ENCODE measurements at places on chromosomes 6 and 20.

DNA sequence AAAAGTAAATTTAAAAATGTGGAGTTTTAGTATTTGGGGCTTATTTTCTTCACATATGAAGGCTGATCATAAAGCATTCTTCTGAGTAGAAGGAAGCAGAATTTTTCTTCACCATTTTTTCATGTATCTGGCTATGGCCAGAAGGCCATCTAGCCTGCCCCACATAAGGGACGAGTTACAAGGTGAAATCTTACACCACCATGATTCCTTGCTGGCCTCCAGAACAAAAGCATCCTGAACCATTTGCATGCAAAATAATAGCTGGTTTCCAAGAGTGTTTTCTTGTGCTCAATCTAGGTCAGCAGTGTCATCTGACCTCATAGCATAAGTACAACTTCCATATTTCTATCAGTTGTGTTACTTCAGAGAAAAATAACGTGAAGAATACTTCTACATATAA is 93.1 kb downstream of the BMP5 start:
- ATAC-seq = no peak

DNA sequence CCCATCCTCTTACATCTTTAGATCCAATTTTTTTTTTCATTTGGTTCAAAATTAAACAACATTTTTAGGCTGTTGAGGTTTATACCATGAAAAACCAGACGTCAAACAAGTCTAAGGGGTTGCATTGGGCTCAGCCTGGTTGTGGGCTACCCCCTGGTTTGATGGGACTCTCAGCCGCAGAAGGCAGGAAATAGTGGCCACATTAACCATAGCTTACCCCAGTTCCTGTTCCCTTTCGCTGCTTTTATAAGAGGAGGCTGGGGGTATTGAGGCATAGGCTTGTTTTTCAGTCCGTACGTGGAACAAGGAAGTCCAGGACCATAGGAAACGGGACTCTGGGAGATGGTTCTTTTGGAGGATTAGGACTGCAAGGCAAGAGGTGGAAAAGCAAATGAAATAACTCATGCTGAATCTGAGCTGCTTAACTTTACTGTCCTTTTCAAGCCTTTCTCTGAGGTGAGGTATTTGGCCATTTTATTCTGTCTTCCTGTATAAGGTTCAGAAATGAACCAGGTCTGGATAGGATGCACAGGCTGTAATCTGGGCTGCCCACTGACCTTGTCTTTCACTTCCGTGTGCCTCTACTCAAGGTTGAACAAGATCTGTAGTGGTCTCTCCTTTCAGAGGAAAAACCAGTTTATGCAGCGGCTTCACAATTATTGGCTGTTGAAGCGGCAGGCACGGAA is 7.7 kb downstream of the BRPF3 start:
- ATAC-seq = peak; percentile 77

GRCh38 chr6:130610303-130610702 is 216.9 kb upstream of the SMLR1 start:
- no peak for ATAC-seq

GRCh38 chr6:113122060-113122459 is 735.1 kb upstream of the MARCKS start:
- no peak for ATAC-seq

- ATAC-seq = no peak
Observed at GRCh38 chr6:30160785-30161531, at the start of gene TRIM10. TSS of gene TRIM10 (minus strand) at chr6:30161211. CDS start at chr6:30160858, 353 bp downstream.

DNA sequence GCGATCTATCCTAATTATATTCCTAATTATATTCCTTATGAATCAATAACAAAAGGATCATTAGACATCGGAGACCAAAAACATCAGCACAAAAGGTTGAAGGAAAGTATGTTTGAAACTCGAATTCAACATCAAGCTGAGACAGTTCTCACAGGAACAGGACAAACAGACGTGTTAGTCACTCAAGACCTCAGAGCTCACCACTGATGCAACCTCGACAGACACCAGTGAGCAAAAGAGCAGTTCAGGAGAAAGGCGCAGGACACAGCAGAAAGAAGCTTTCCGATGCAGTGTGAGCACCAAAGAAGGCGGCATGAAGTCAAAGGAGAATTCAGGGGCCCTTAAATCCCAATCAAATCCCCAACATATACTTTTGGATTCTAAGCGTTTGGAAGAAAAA is 6.3 kb upstream of the RAMACL start:
- no peak for ATAC-seq

- peak; percentile 24 for ATAC-seq
Observed at GRCh38 chr6:108872141-108872557, 23.9 kb downstream of the ARMC2 start.

DNA sequence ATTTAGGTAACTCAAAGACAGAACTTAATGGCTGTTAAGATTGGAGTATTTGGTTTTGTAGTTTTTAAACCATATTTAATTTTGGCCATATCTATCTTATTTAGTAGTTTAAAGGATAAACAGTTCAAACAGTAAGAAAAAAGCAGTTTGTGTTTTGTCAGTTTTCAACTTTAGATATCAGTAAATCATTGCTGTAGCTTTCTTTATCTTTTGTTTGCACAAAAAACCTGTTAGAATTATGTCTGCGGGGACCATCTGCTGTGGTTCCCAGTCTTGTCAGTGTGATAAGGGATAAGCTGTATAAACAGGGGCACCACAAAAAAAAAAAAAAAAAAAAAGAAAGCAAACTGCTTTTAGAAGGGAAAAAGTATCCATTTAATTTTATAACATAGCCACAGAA is 40.9 kb downstream of the CDKAL1 start:
- ATAC-seq = no peak

GRCh38 chr6:102582569-102582968 is 1189.1 kb downstream of the GRIK2 start:
- ATAC-seq = no peak

GRCh38 chr6:150806790-150807189 is 58.7 kb upstream of the MTHFD1L start:
- no peak for ATAC-seq

DNA sequence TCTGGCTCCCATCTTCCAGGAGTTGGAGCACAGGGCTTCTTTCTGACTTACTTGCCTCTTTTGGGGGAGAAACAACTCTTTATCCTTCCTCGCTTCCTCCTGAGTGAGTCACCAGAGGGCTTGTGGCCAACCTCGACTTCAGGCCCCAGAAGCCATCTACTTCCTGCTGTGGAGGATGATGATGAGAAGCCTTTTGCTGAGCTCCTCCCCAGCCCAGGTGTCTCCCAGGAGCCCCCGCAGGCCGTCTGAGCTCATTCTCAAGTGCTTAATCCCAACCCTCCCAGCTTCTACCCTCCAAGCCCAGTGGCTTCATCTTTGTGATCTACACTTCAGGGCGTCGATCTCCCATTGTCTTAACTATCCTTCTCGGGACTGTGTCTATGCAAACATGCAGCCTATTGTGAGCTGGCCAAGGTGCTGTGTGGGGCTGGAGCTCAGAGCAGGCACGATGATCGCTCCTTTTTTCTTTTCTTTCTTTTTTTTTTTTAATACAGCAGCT is 27.9 kb downstream of the SDCBP2 start:
- ATAC-seq = no peak

DNA sequence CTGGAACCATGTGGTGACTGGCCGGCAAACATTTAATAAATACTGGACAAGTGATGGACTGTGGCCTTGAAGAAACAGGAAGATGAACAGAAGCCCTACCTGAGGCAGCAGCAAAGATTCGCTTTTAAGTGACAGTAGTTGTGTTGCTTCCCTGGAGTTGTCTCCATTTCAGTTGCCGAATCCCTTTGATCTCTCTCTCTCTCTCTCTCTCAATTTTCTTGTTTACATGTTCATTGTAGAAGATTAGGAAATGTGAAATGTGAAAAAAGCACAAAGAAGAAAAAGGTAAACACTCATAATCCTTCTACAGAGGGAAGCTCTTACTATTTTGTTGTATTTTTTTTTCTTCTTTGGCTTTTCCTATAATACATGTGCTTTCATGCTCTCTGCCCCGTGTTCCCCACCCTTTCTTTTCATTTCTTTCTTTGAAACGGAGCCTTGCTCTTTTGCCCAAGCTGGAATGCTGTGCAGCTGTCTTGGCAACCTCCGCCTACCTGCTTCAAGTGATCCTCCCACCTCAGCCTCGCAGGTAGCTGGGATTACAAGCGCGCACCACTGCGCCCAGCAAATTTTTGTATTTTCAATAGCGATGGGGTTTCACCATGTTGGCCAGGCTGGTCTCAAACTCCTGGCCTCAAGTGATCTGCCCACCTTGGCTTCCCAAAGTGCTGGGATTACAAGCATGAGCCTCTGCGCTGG is 81.5 kb downstream of the SHLD1 start:
- no peak for ATAC-seq

DNA sequence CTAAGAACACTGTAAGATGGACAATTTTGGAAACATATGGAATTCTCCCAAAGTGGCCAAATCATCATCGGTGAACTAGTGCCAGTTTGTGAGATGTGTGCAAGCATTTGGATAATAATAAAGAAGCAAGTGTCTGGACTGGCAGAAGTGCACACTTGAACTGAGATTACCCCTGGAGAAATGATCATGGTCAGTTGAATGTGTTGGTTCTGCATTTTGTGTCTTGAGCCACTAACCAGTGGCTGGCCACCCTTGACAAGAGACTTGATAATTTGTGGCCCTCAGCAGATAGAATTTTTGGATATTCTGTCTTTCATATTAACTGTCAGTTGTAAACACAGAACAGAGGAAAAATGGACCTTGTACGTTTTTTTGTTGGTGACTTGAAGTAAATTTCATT is 37.4 kb downstream of the CITED2 start:
- ATAC-seq = no peak

DNA sequence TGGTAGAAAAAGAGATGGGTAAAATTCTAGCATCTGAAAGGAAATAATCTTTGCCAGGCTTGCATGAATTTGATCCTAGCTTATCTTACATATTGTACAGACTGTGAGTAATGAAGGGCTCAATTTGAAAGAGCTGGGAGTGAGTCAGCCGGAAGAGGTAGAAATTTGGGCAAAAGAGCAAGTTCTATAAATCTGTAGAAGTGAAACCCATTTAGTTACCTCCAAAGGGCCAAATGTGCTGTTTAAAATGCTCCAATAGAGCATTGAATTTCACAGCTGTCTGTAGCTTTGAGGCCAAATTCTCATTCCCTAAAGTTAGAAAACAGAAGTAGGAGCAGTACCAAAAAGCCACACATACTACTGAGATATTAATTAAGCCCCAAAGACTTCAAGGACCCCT is 466.1 kb downstream of the BTBD3 start:
- no peak for ATAC-seq

- no peak for ATAC-seq
Observed at GRCh38 chr6:22306741-22307466, 10.1 kb upstream of the PRL start.

DNA sequence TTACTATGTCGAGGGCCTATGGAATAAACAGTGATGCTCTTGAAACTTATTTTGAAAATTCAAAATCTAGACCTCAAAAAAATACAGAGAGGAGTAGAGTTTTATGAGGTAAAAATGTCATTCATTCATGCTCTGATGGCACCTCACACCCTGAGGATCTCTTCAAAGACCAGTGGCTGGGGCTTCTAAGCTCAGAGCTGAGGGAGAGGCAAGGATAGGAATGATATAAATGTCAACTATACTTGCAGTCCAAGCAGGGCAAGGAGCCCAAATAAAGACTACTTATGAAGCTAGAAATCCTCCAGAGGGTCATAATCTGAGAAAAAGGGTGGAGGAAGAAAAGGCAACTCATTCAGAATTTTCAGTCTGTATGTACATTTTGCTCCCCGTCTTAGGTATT is 136.7 kb upstream of the CARMIL1 start:
- no peak for ATAC-seq

GRCh38 chr20:992801-993535 is 9.1 kb downstream of the RSPO4 start:
- no peak for ATAC-seq

DNA sequence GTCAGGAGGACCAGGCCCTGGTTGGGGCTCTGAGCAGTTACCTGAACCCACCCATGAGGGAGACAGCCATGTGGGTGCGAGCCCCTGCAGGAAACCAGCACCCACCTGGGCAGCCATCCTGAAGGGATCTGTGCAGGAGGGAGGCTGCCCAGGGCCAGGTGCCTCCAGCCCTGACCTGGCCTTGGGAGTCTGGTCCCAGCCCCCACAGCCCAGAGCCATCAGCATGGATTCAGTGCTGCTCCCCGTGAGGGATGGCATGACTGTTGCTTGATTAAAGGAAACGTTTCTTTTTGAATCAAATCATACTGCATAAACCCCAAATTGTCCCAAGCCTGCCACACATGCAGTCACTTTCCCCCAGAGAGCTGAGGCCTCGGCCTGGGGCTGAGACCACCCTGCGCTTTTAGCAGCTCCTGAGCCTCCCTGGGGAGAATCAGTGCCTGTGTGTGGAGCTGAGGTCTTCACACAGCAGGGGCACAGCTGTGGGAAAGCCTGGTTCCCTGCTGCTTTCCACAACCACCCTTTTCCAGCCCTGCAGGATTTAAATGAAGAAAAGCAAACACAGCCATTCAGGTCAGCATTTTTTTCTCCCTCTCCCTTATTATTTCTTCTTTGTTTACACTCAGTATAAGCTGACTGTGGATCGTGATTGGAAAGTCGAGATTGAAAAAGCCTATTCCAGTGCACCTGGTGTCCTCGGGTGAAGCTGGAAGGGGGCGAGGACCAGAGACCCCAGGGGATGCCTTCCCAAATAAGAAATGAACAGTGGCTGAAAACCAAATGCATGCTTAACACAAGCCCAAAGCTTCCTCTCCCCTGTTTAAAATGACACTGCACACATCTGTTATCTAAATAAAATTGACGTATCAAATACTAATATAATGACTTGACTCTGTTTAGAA is 283.9 kb downstream of the SMOC2 start:
- ATAC-seq = no peak

DNA sequence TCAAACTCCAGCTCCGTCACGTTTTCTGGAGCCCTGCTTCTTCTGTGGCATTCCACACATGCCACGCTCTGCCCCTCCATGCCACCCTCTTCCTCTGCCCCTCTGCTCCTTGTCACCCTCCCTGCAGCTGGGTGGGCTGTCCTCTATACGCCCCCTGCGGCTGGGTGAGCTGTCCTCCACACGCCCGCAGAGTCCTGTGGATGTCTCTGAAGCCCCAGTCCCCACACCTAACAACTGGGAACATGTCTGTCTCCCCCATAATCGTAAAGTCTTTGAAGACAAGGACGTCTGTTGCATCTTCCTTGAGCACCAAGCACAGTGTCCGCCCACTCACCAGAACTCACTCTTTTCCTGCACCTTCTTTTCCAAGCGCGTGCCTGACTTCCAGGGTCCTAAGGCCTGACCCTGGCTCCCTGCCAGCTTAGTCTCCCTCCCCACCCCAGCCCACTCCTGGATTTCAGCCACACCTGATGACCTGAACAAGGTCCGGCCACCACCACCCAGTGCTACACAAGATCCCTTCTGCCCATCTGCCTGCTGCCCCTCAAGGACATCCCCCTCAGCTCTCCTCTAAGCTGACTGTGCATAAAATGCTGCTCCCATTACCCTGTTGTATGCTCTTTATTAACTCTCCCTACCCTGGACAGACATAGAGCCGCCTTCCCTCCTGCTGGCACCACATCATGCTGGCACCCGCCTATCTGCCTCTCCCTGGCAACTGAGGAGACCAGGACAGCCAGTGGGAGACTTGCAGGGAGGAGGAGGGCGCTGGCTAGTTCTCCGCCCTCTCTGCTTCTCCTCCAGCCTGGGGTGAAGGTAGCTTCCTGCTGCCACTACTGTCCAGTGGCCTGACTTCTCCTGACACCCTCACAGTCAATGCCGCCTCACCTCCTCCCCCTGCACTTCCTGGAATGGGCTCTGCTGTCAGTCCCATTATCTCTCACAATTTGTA is 10.7 kb upstream of the PRR18 start:
- ATAC-seq = no peak

GRCh38 chr6:9257215-9257614 is 821.9 kb upstream of the SLC35B3 start:
- ATAC-seq = no peak

- no peak for ATAC-seq
Observed at GRCh38 chr20:47960769-47961541, 175.7 kb upstream of the SULF2 start.

GRCh38 chr6:81128671-81129070 is 623.8 kb downstream of the TENT5A start:
- ATAC-seq = no peak

Data from stimulated activated memory B cell treated with anti-CD40 and anti-IgM and Interleukin-4, amounts not matched to agents 10 μg/mL and 1 μg/mL and 100 μg/mL, for 72 hours (primary cell).